ENCODE measurements at places on chromosomes 7 and 10.

- no peak for DNase-seq
These were observed 684.9 kb upstream of the CELF2 start for GRCh38 chr10:10332786-10333185.

DNA sequence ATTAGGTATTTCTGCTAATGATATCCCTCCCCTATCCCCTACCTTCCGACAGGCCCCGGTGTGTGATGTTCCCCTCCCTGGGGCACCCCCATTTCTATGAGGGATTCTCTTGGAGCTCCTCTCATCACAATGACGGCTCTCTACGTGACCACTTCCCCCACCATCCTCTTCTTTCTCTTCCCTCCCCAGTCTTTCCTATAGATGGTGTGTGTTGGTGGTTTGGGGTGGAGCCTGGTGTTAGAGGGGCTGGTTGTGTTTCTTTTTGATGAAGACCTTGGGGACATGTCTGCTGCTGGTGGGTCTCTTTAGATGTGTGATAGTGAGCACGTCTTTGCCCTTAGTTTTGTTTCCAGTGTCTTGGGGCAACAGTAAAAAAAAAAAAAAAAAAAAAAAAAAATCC lies 28.6 kb downstream of the RPS24 start:
- DNase-seq, result no peak

GRCh38 chr7:96179837-96180236 lies 142.1 kb downstream of the SLC25A13 start:
- no peak for DNase-seq

GRCh38 chr10:7491949-7492659 lies 81.3 kb upstream of the SFMBT2 start:
- DNase-seq, result no peak

GRCh38 chr10:125548356-125548755 lies 134.6 kb downstream of the TEX36 start:
- DNase-seq, result no peak

GRCh38 chr7:28988810-28989209 lies 30.7 kb upstream of the TRIL start:
- DNase-seq, result no peak

DNA sequence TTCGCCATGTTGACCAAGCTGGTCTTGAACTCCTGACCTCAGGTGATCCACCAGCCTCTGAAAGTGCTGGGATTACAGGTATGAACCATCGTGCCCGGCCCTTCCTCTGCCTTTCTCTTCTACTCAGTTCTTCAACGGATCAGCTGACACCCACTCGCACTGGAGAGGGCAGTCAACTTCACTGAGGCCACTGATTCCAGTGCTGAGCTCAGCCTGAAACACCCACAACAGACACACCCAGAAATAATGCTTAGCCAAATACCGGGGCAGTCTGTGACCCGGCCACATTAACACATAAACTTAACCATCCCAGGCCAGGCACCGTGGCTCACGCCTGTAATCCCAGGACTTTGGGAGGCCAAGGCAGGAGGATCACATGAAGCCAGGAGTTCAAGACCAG lies 119.3 kb upstream of the CHST15 start:
- no peak for DNase-seq

GRCh38 chr7:156820445-156821063 lies 72.4 kb downstream of the LMBR1 start:
- DNase-seq, result no peak

DNA sequence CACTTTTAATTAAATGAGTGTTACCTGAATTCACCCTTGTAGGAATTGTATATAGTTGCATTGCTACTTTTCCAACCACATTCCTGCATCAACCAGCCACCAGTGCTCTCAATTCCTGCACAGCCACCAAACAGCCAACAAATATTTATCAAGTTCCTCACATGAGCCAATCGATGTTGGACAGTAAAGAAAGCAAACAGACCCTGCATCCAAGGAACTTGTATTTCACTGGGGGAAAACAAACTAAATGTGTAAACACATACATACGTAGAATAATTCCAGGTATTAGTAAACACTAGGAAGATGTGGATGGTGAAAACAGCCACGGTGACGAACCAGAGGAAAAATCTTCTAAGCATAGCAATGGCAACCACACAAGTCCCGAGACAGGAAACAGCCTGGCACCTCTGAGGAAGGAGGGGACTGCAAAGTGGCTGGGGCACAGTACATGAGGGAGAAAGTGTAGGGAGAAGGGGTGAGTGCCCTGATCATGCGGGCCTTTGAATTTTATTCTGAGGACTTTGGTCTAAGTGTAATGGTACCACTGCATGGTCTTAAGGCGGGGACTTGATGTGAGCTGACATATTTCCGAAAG lies 111.2 kb downstream of the XRCC2 start:
- no peak for DNase-seq

DNA sequence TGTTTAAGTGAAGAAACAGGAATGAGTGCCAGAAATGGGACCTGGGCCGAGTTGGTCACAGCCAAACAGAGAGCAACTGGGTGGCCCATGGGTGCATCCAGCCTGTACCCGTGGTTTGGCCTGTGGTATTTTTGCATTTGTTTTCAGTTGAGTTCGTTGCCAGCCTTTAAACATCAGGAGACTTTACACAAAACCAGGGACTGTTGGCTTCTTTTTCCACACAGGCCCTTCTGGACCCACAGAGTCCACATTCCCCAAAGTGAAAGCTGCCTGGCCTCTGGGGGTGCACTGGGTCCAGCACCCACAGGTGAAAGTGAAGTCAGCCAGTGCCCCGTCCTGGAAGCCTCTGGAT lies 54.1 kb upstream of the TNS3 start:
- no peak for DNase-seq

DNA sequence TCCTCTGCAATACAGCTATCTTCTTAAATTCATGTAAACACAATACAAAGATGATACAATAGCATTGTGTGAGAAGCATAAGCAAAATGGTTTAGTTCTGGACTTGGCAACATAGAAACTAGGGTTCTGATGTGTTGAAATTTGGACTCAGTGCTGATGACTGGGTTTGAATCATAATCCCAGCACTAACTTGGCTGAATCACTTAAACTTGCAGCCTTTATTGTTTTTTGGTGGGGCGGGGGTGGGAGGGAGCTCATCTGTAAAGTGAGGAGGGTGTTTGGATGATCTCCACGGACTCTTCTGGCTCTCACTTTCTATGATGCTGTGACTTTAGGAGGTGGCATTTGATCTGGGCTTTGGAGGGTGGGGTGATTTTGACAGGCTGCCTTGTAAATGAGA lies 158.2 kb downstream of the WNT2 start:
- DNase-seq, result no peak

DNA sequence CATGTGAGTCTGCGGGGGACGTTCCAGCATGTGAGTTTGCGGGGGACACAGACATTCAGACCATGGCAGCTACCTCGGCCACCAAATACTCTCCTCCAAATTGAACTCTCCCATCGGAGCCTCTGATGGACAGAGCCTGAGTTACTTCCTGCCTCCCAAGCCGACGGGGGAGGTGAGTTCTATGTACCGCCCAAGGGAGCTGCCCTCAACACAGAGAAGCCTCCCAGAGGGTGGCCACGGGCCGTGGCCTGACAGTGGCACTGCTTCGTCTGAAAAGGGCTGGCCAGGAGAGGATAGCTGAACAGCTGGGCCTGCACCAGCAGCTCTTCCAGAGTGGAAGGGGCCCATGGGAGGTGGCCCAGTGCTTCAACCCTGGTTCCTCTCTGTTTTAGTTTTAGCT lies 274.5 kb upstream of the PPP2R2D start:
- no peak for DNase-seq

DNA sequence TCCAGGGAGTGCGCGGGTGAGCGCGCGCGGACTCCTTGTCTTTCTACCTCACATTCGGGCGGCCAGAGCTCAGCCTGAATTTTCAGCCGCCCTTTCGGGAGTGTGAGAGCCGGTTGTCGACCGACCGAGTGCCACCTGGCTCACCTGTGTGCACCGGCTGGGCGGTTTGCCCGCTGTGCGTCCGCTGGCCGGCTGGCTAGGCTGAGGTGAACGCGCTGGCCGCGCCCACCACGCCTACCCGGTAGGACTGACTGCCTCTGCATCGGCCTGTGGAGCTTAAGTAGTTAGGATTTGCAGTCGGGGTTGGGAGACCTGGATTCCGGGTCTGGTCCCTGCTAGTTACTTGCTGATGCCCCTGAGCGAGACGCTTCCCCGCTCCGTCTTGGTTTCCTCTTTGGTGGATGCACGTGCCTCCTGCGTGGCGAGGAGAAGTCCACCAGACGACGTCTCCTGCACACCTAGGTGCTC lies 553 bp downstream of the TSPAN15 start:
- DNase-seq, result no peak

DNA sequence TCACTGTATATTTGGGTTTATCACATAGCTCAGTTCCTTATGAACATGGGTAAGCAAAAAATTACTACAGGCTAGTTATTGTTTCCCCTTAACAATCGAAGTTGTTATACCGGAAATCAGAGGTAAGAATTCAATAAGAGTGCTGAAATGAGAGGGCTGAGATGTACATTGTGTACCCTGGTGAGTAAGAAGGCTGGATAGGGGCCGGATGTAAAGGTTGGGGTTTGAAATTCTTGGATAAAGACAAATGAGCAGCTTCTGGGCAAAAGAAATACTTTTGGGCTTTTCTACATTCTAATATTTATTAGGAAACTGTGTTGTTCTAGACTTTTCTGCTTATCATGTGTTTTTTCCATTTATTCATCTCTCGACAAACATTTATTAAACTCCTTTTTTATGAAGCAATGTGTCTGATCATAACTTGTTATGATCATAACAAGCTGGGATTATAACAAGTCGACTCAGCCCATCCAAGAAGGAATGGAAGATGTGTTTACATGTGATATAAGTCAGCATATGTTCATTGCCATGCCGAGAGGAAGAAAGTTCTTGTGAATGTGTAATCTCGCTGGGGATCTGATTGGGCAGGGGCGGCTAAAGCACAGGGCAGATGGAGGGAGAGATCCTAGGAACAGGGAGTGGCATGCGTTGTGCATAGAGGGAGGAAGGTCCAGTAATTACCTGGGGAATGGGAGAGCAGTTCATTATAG lies 155.3 kb downstream of the PLXDC2 start:
- no peak for DNase-seq

DNA sequence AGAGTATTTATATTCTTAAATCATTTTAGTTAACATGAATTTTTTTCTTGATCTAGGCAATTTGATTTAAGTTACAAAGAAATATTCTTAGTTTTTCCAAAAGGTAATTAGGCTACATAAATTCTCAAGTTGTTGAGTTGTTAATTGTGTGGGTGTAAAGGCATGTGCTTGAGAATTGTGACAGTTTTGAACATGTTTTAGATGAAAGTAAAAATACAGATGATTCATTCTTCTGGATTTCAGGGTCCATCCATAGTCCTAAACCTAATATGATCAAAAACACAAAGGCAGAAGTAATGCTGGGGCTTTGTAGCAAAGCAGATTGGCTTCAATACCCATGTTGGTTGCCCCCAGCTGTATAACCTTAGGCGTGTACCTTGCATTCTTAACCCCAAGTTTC lies 127.9 kb downstream of the CPED1 start:
- no peak for DNase-seq

DNA sequence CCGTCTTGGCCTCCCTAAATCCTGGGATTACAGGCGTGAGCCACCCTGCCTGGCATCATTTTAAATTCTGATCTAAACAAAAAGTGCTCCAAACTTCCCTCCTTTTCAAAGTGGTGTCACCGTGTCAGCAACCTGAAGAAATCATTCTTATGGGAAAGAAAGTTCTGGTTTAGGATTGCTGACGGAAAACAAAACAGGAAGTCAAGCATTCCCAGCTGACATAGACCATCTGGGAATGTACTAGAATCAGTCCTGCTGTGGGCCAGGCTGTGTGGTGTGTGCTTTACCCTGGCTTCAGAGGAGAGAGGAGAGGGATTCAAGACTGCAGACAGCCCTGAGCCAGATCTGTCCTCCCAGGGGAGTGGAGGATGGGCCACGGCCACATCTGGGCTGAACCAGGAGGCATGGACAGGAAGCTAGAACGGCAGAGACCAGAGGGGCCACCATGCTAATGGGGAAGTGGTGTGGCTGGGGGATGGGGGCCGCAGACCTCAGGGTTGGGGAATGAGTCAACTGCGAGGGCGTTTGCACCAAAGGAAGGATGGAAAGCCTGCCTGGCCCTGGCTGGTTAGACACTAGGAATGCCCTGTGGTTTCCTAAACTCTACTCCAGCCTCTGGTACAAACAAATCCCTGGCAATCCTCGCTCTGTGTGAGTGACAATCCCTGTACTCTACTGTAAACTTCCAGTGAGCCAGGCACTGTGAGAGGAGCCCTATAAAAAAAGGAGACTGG lies 16.7 kb upstream of the CLIP2 start:
- DNase-seq, result no peak

GRCh38 chr10:123462756-123463155 lies 203.4 kb upstream of the GPR26 start:
- no peak for DNase-seq

- DNase-seq, result no peak
These were observed 547.4 kb downstream of the ZWINT start for GRCh38 chr10:55813451-55814170.

DNA sequence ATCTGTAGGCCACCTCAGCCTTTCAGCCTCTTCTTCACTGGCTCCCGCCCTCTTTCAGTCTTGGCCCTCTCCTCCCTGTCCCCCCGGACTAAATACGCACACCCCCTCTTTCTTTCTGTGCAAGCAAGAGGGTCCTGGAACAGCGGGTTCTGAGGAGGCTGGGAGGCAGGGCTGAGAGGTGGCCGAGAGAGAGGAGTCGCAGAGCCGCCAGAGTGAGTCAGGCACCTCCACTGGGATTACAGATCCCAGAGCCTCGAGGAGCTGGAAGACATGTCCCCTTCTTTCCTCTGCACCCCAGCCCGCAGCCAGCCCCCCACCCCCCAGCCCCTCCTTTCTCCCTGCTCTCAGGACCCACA lies 182 bp downstream of the CCDC136 start:
- no peak for DNase-seq

DNA sequence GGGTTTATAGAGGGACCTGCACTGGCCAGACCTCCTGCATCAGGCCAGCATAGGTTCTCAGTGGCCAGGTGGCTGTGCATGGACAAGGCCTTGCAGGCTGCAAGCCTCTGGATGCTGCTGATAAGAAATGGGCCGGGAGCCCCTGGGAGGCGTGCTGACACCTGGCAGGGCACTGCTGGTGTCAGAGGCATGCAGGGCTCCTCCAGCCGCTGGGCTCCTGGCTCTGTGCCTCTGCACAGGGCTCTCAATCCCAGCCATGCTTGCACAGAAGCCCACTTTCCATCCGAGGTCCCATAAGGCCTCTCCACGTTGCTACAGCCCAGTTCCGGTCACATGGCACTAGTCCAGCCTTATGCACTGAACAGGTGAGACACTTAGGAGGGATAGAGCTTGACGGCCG lies 27.3 kb downstream of the ANTXRL start:
- DNase-seq, result no peak

Data from iPS DF 19.7 (cell line).